ENCODE measurements at places on chromosomes 5 and 9. TPM values are rescaled to one million over a fixed set of nuclear protein-coding genes. Genes with fewer than 3 reads are reported as not detected.

The MCTP1 gene
- polyA plus RNA-seq, result 1.6 TPM

The SMIM32 gene
- 1.8 TPM for polyA plus RNA-seq

The SLCO6A1 gene
- not detected for polyA plus RNA-seq

The EIF4E1B gene
- polyA plus RNA-seq, result 0.81 TPM

The CCDC152 gene
- 0.25 TPM for polyA plus RNA-seq

The CARTPT gene
- 7.9 TPM for polyA plus RNA-seq

The CA9 gene
- 3.7 TPM for polyA plus RNA-seq

The HCN1 gene
- polyA plus RNA-seq, result 3.0 TPM

The MARCOL gene
- not detected for polyA plus RNA-seq

The SH3RF2 gene
- 0.34 TPM for polyA plus RNA-seq

The B4GALT7 gene
- polyA plus RNA-seq, result 28.3 TPM

The STPG3 gene
- polyA plus RNA-seq, result not detected

The PCDHB4 gene
- 3.2 TPM for polyA plus RNA-seq

The PCDHGB6 gene
- 3.8 TPM for polyA plus RNA-seq

The WNT8A gene
- not detected for polyA plus RNA-seq

The FCN2 gene
- not detected for polyA plus RNA-seq

The OSMR gene
- polyA plus RNA-seq, result 4.4 TPM

The LECT2 gene
- polyA plus RNA-seq, result not detected

The CHSY3 gene
- polyA plus RNA-seq, result 0.53 TPM

The C9orf50 gene
- polyA plus RNA-seq, result 3.5 TPM

The DPP7 gene
- 107 TPM for polyA plus RNA-seq

The PDE6A gene
- 1.5 TPM for polyA plus RNA-seq

The DDX46 gene
- 36.0 TPM for polyA plus RNA-seq

The SOHLH1 gene
- 3.9 TPM for polyA plus RNA-seq

The FOXD4L6 gene
- 0.51 TPM for polyA plus RNA-seq

The NIPAL4 gene
- polyA plus RNA-seq, result 4.3 TPM

The GABRP gene
- polyA plus RNA-seq, result 0.68 TPM

The FCHSD1 gene
- polyA plus RNA-seq, result 4.0 TPM

The SVEP1 gene
- polyA plus RNA-seq, result 0.49 TPM

The ERMP1 gene
- 21.0 TPM for polyA plus RNA-seq

The IL13 gene
- polyA plus RNA-seq, result not detected

The RAI14 gene
- 13.1 TPM for polyA plus RNA-seq

The NR2F1-AS1 gene
- 35.2 TPM for polyA plus RNA-seq

All from brain (organoid and tissue), 16 donors.